T-helper 17 cell (primary cell): ENCODE measurements at places on chromosomes 7 and 10.
A peak's percentile ranks its signal among the peaks of the same experiment; 100 is the strongest.

DNA sequence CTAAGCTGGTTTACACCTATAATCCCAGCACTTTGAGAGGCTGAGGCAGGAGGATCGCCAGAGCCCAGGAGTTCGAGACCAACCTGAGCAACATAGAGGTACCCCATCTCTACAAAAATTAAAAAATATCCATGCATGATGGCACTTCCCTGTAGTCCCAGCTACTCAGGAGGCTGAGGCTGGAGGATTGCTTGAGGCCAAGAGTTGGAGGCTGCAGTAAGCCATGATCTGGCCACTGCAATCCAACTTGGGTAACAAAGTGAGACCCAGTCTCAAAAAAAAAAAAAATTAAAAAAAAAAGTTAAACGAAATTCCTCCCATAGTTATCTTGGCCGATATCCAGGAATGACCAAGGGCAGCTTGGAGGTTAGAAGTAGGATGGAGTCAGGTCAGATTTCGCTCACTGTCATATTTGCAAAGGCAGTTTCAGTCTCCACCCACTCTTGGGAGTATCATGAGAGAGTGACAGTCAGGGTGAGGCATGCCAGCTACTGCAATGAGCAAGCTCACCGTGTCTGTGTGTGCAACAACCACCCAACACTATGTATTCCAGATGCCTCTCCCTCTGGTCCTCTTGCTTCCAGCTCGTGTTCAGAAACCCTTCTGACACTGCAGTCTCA is 6.0 kb upstream of the ZDHHC4 start:
- DNase-seq, result no peak

- DNase-seq, result no peak
Observed at GRCh38 chr10:68251151-68251550, 19.2 kb upstream of the ATOH7 start.

DNA sequence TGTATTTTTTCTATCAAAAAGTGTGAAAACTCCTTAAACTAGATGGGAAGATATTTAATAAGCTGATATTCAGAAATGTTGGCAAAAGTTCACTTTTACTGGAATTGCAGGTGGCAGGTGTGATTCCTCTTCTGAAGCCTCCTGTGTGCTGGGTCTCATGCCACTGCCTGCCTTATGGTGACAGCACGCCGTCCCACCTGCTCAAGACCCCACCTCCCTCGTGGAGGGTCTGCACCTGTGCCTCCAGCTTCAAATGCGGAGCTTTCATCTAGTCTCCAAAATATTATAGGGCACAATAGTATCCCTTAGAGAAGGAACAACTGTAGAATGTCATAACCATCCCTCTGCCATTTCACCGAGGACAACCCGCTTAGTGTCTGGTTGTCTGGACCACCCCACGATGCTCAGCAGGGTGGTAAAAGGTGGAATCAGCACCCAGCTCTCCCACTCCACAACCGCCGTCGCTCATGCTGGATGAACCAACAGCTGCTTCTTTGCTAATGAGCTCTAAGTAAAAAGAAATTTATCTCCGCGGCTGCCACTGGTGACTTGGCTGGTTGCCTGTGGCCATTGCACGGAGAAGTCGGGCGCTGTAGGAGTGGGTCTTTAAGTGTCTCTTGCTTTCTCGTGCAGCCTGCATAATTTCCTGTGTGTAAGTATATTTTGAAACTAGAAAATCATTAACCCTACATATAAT is 119.3 kb upstream of the TCERG1L start:
- no peak for DNase-seq

- no peak for DNase-seq
Observed at GRCh38 chr7:78496096-78496630, 697.6 kb downstream of the PHTF2 start.

GRCh38 chr7:154858836-154859537 is 143.9 kb downstream of the PAXIP1 start:
- no peak for DNase-seq

DNA sequence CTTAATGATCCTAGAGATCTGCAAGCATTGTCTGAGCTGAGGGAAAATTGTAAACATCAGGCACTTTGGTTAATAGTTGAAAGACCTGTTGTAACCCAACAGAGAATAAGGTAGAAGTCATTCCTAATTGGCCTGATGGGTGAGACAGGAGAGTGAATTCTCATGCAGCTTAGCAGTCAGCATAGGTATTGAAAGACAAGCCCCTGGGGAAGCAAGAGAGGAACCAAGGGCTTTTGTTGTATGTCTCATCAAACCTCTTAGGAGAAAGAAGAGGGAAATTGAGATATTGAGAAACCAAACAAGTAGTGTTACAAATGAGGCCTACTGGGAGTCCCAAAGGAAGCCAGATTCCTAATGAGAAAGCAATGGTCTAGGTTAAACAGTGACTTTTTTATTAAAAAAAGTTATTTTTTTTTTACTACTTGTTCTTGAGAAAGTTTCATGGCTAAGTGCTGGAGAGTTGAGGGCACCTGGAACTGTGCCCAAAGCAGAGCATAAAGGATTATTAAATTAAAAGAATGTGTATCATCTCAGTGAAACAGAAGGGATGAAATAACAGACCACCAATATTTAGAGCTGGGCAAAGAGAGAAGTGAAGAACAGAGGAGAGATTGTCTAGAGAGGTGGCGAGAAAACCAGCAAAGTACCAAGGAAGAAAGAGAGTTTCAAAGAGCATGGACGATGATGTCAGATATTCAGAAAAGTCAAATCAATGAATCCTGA is 168.9 kb downstream of the CDK14 start:
- no peak for DNase-seq

DNA sequence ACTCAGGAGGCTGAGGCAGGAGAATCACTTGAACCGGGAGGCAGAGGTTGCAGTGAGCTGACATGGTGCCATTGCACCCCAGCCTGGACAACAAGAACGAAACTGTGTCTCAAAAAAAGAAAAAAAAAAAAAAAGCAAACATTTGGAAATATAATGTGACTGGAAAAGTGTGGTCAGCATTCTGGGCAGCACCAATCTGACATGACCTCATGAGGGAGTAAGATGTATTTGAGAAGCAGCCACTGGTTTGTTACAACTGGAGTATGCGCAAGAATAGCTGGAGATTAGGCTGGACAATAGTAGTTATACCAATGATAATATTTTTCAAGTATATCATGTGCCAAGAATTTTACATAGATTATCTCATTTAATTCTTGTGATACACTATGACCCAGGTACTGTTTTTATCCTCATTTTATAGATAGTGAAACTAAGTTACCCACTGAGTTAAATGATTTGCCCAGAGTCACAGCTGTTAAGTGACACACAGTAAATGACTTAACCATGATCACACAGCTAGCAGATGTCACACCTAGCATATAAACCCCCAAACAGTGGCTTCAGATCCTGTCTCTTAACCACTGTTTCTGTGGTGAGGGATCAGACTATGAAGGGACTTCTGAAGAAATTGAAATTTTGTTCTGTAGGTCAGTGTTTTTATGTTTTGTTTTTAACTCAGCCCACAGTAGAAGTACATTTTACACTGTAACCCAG is 11.1 kb downstream of the MCU start:
- no peak for DNase-seq

GRCh38 chr7:60017-60675 is 132.2 kb upstream of the FAM20C start:
- no peak for DNase-seq

- DNase-seq, result no peak
Observed at GRCh38 chr10:131167036-131167860, 144.3 kb downstream of the TCERG1L start.

GRCh38 chr10:94549221-94549620 is 3.6 kb downstream of the HELLS start:
- DNase-seq, result no peak

DNA sequence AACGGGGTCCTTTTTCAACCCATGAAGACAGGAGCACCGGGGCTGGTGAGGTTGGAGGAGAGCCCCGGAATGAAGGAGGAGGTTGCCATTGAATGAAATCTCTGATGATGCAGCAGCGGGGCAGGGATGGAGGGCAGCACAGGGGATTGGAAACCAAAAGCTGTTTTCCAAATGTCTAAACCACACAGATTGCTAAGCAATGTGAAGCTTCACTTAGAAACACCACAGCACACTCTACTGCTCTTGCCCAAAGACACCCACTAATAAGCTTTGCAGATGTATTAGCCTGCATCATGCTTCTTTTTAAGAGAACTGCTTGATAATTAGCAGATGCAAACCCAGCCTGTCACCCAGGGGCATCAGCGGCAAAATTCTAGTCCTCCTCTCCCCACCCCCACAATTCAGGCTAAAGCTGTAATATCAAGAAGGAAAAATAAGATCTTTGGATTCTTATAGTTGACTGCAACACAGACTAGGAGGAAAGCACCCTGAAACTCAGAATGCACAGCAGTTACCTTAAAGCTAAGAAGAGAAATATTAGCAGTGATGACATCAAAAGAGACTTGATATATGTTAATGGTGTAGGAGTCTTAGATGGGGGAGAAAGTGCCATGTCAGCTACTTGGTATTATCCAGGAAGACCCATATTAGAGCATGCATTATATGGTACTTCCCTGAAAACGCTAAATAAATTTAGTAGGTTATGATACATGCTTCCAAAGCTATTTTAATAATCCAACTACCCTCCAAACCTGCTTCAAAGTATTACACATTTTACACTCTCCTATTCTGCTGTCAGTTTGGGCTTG is 666.7 kb downstream of the KCNMA1 start:
- no peak for DNase-seq

DNA sequence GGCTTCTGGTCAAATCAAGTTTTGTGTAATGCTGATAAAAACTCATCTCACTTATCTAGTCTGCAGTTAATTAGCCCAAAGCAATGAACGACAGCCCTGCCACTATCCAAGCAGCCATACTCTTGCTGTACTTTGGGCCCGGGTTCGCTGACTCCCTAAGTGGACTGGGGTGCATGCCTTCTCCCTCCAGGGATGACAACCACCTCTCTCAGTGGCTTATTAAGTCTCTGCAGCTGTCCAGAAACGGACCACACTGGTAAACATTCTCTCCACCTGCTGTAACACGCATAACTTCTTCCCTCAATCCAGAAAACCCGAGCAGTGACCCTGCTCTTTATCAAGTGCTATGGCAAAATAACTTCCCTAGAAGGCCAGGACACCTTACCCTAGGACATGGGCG is 3.9 kb downstream of the FBXW4 start:
- DNase-seq, result no peak

DNA sequence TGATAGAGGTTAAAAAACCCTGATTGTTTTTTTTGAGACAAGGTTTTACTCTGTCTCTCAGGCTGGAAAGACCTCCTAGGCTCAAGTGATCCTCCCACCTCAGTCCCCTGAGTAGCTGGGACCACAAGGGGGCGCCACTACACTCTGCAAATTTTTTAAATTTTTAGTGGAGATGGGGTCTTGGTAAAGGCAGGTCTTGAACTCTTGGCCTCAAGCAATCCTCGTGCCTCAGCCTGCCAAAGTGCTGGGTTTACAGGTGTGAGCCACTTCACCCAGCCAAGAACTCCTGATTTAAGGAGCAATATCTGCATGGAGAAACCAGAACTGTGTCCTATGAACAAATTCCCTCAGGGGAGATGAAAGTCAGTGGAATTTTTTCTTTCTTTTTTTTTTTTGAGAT is 7.3 kb upstream of the KLHDC10 start:
- peak; percentile 36 for DNase-seq
